ENCODE measurements at places on chromosomes 3 and 15.

GRCh38 chr3:57910990-57911389, 97.2 kb upstream of the FLNB start:
- DNase-seq, result peak; percentile 32

GRCh38 chr3:30643763-30644462, 37.5 kb downstream of the TGFBR2 start:
- DNase-seq, result no peak

- peak; percentile 50 for DNase-seq
Measured at GRCh38 chr15:65189102-65189740, 4.1 kb upstream of the CLPX start.

- peak; percentile 8 for DNase-seq
Measured at GRCh38 chr3:51500632-51501131, 867 bp upstream of the DCAF1 start.

DNA sequence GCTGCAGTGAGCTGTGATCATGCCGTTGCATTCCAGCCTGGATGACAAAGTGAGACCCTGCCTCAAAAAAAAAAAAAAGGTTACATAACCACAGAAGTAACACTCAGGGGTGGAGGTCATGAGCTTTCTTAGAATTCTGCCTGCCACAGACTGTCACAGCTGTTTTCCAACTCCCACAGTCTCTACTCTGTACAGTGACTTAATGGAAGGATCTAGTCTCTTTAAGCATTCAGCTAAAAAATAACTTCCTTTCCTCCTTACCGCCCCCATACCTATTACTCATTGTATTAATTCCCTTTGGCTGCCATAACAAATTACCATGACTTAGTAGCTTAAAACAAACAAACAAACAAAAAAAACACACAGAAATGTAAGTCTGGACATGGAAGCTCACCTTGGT, 99.6 kb upstream of the UBE2E1 start:
- no peak for DNase-seq

DNA sequence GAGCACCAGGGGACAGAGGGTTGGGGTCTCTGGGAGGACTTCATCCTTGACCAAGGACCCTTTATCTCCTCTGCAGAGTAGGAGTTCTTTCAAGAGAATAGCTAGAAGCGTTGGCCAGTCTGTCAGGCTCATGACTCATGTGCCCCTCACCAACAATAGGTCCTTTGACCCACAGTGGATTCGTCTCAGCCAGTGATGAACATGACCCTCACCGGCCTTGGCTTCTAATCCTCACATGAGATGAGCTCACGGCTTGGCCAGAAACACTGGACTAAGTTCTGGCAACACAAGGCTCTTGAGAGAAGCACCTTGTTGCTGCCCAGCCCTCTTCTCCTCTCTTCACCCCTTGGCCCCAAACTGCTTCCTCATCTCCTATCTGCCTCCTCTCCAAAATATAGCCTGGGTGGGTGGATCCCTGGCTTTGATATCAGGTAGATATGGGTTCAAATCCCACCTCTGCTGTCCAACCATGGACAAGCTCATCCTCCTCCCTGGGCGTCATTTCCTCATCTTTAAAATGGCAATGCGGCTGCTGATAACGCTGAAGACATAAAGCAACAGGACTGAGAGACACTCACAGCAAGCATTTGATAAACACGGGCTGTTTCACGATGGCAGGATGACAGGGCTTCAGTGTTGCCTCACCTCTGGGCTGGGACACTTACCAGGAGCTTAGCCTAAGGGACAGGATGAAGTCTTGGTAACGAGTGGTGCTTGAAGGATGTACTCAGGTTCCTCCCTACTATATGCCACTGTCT, 446.7 kb upstream of the PROK2 start:
- no peak for DNase-seq

GRCh38 chr15:41948490-41948889, 23.9 kb downstream of the EHD4 start:
- no peak for DNase-seq

DNA sequence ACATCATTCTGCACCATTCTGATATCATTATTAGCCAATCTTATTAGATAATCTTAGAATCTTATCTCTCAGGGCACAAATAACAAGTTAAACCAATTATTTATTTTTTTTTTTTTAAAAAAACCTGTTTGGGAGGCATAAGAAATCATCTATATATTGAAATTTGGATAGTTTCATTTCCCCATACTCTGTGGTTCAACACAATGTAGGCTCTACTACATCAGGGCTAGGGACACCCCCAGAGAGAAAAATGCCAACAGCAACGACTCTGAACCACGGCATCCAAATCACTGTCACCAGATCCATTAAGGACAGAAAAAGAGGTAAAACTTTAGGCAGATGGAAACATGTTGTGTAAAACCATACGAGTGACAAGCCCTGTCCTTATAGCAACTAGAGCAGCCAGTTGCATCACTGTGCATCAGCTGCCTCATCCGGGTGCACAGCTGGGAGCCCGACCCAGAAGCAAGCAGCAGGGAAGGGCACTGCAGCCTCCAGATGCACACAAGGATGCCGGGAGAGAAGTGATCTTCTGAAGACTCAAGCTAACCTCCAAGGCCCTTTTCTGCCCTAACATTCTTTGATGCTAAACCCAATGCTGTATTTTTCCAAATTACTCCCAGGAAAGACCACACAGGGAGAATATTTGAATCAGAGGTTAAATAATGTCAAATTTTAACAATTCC, 381.1 kb downstream of the CTNNB1 start:
- no peak for DNase-seq

GRCh38 chr3:63654931-63655330, 2.5 kb downstream of the SNTN start:
- DNase-seq, result no peak

All from RPMI8226 (cell line).